ENCODE measurements at places on chromosomes 16 and 17.
A peak's percentile ranks its signal among the peaks of the same experiment; 100 is the strongest.

- DNase-seq: no peak
Observed at GRCh38 chr16:70696355-70696754, 10.5 kb upstream of the MTSS2 start.

GRCh38 chr17:896953-897661 lies 82.5 kb downstream of the NXN start:
- DNase-seq: no peak

- no peak for DNase-seq
Observed at GRCh38 chr16:69888005-69888590, 63.0 kb upstream of the CLEC18A start.

DNA sequence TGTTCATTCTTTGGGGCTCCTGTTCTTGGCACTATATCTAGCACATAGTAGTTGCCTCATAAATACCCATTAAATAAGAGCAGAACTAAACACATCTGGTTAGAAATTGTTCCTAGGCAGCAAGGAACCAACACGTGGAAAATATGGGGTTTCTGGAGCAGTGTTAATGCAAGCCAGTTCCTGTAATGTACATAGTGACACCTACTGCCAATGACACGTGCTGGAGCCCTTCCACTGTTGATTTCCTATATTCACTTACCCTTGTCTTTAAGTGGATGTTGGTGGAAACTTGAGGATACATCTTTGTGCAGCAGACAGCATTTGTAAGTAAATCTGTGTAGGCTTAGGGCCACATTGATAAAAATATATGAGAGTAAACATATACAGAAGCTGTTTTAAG lies 1.6 kb upstream of the IRF8 start:
- no peak for DNase-seq

- peak; percentile 72 for DNase-seq
Observed at GRCh38 chr16:69566240-69566980, 644 bp downstream of the NFAT5 start.

DNA sequence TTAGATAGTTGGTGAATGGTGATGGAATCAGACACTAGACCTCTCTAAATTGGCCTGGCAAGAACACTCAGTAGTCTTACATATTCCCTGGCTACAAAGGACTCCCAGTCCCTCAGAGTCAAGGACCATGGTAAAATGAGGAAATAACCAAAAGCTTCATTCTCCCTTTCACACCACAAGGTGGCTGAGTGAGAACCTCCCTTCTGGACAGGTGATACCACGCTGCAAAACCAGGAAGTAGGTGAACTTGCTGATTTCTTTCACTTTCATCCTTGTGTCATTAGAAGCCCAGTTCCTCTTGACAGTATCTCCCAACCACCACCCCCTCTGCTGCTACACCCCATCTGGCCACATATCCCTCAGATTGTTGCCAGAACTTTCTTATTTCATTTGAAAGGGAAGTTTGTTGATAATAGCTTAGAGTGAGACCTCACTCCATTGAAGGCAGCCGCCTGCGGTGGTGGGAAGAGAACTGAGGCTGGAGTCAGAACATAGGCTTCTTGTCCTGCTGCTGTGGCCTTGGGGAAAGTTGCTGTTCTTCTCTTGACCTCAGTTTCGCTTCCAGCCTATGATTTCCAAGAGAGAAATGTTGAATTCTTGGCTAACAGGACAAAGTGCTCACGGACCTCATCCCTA lies 290.6 kb upstream of the CCL2 start:
- DNase-seq: no peak

GRCh38 chr16:49526860-49527365 lies 153.3 kb downstream of the C16orf78 start:
- no peak for DNase-seq

- peak; percentile 83 for DNase-seq
Observed at GRCh38 chr17:7922845-7923628, 6.6 kb downstream of the KCNAB3 start.

DNA sequence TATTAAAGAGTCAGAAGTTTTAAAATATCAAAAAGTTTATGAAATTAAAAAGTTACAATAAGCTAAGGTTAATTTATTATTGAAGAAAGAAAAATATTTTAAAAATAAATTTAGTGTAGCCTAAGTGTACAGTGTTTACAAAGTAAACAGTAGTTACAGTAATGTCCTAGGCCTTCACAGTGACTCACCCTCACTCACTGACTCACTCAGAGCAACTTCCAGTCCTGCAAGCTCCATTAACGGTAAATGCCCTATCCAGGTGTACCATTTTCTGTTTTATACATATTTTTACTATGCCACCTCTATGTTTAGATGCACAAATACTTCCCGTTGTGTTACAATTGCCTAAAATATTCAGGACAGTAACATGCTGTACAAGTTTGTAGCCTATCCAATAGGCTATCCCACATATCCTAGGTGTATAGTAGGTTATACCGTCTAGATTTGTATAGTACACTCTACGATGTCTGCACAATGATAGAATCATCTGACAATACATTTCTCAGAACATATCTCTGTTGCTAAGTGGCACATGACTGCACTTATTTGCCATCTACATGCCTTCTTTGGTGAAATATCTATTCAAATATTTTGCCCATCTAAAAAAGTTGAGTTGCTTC lies 67.2 kb upstream of the WSB1 start:
- DNase-seq: no peak

DNA sequence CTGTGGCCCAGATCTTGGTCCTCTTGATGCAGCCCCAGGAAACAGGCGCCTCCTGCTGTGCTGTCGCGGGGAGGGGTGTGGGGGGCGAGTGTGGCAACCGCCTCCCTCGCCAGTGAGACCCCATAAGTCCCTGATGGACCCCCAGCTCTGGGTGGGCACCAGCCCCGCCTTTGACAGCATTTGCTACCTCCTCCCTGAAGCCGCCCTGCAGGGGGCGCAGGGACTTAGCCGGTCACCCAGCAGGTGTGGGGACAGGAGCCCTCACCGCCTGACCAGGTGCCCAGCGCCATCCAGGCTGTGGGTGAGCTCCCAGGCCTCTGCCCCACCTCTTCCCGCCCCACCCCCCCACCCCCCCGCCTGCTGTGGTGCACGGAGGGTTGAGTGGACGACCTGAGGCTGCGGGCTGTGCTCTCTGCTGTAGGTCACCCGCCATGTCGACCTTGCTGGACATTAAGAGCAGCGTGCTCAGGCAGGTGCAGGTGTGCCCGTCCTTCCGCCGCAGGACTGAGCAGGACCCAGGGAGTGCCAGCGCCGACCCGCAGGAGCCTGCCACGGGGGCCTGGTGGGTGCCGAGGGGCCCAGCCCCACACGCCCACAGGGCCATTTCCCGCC lies 4.8 kb downstream of the BAIAP3 start:
- no peak for DNase-seq

DNA sequence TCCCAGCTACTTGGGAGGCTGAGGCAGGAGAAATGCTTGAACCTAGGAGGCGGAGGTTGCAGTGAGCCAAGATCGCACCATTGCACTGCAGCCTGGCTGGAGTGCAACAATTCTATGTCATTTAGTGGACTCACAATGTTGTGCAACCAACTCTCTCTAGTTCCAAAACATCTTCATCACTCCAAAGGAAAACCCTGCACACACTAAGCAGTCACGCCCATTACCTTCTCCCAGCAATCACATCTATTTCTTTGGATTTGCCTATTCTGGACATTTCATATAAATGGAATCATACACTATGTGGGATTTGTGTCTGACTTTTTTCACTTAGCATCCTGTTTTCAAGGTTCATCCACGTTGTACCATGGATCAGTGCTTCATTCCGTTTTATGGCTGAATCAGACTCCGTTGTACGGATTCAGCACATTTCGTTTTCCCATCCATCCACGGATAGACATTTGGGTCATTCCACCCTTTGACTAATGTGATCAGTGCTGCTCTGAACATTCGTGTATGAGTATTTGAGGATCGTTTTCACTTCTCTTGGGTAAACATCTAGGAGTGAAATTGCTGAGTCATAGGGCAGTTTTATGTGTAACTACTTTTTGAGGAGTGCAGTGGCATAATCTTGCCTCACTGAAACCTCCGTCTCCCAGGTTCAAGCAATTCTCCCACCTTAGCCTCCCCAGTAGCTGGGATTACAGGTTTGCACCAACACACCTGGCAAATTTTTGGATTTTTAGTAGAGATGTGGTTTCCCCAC lies 45.4 kb upstream of the EMP2 start:
- no peak for DNase-seq

DNA sequence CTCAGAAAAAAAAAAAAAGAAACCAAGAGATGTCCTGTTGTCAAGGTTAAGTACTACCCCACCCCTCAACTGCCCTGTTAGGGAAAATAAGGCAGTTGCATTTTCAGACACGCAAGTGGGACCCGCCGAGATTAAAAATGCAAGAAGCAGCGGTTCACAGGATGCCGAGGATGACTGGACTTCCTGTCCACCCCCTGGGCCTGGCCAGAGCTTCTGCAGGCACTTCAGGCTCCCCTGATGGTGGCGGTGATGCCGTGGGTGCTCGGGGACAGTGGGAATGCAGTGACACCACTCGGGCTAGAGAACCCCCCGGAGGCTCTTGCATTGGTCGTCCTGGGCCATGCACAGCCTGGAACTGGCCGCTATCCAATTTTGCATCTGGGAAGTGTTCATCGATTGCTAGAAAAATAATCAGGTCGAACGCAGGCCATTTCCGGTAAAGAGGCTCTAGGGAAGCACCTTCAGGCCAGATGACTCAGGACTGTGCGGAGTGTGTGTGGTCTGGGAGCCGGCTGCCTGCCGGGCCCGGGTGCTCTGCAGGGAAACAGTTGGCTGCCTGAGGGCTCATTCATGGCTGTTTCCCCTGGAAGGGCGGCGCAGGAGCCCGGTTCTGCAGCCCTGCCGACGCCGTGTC lies 13.4 kb upstream of the CRISPLD2 start:
- DNase-seq: peak; percentile 92

- no peak for DNase-seq
Observed at GRCh38 chr17:10777131-10777807, 26.6 kb downstream of the TMEM238L start.

DNA sequence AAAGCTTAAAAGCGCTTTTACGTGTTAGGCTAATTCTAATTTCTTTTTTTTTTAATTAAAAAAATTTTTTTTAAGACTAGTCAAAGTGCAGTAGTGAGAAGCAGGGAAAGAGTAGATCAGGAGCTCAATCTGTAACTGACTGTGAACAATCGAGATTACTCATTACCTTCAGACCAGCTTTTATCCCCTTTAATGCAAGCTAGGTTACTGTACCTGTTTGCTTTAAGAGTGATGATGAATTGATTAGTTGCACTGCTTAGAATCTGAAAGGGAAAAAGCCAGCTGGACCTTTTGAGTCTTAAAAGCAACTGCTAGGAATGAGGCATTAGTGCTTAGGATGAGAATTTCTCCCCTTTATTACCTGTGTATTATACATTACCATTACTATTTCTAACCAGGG lies 19.0 kb downstream of the PSMD11 start:
- DNase-seq: no peak

GRCh38 chr17:81558115-81558468 lies 5.9 kb upstream of the FAAP100 start:
- no peak for DNase-seq

GRCh38 chr17:75876938-75877751 lies 1.2 kb downstream of the TRIM47 start:
- DNase-seq: peak; percentile 90
